ENCODE measurements at places on chromosomes 6 and 20. TPM values are rescaled to one million over a fixed set of nuclear protein-coding genes. Genes with fewer than 3 reads are reported as not detected.

SAMD5 gene
- total RNA-seq = 0.51 TPM

WFDC2 gene
- total RNA-seq = 0.95 TPM

OOEP gene
- not detected for total RNA-seq

CST2 gene
- total RNA-seq = not detected

SEC63 gene
- 52.9 TPM for total RNA-seq

RWDD2A gene
- 2.4 TPM for total RNA-seq

C6orf141 gene
- not detected for total RNA-seq

OGFRL1 gene
- total RNA-seq = 9.1 TPM

F13A1 gene
- total RNA-seq = 188 TPM

RIMS4 gene
- total RNA-seq = not detected

GRCh38 chr6:19841181-19841580, 4.0 kb downstream of the ID4 start:
- no peak for DNase-seq

- no peak for DNase-seq
Observed at GRCh38 chr6:158569036-158569435, 9.1 kb downstream of the TMEM181 start.

GRCh38 chr6:30264743-30265142, 51.5 kb upstream of the TRIM26 start:
- DNase-seq = no peak

- no peak for DNase-seq
Observed at GRCh38 chr6:36333931-36334725, 2.6 kb downstream of the BNIP5 start.

DNA sequence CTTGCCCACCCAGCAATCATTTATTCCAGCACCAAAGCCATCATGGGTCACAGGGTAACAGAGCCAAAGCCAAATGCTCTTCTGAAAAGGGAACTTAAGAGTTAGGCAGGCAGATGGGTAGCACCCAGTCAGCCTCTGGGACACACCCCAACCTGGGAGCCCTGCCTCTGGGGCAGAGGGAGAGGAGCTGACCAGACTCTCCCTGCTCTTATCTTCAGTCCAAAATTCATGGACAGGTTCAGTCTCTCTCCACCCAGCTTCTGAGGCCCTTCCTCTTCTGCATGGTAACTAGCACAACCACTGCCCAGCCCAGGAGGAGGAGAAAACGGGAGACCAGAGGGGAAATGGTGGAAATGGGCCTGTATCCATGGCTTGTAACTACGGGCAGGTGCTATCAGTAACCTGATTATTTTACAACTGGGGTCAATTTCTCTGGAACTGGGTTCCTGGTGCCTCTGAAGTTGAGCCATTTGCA, 105.4 kb downstream of the NOL4L start:
- DNase-seq = peak; percentile 14

DNA sequence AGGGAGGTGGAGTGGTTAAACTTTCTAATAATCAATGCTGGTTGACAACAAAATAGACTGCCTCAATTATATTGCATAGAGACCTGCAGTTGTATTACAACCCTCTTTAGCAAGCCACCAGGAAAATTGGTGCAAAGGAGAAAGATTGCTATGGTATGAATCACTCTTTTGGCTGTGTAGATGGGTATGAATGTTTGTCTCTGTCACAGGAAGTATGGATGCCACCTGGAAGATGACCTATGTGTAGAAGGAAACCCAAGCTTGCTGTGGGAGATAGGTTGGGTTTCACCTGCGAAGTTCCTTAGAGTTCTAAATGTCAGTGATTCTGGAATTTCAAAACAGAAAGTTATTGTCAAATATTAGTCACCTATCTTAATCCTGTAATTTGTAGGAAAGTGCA, 134.6 kb downstream of the SOBP start:
- DNase-seq = no peak

DNA sequence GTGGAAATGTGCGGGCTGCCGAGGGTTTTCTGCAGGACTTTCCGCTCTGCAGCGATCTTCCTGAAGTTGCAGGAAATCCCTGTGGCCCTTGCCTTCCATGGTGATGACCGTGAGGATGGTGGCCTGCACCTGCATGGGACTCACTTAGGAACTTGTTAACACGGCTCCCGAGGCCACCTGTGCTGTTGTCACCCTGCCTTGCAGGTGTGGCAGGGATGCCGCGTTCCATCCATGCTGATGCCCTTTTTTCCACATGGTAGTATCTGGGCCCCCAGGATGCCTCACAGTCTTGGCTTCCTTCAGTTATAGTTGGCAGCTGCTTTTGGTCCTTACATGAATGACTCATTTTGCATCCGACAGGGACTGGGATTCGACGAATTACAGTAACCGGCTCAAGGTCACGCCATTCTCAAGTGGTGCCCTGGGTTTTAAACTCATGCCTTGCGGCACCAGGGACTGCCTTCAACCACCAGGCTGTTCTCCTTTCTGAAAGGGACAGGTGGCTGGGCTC, 37.2 kb downstream of the SYNJ2 start:
- DNase-seq = no peak

DNA sequence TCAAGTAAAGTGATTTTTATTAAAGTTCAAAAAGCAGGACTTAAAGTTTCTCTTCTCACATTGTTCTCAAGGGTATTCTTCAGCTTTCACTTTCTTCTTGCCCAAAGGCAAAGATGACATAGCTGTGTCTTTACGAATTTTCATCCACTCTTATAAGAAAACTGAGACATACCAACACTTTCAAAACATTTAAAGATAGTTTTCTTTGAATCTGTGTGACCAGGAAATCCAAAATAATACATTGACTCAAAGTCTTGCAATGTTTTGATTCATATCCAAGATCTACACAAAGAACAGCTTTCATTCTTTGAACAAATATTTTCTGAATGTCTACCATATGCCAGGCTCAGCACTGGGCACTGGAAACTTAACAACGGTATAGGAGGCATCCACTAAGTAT, 117.9 kb downstream of the SIM1 start:
- DNase-seq = no peak

DNA sequence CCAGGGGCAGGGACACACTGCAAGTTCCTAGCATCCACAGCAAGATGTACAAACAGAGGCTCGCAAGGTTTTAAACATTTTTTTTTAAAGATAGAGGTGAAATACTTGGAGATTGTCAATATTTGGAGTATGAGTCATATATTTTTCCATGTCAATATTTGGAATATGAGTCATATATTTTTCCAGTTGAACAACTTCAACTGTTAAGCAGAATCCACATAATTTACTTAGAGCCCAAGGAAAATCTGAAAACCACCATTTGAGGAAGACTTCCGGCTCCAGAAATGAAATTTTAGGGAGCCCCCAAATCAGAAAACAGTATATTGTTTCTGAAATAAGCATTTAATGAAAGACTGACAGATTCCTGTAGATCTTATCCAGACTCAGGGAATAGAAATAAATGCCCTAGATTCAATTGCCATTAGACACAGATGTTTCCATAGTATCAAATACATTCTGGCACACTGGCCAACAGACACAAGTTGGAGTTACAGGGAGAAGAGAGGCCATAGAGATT, 51.6 kb upstream of the FAM184A start:
- DNase-seq = no peak

GRCh38 chr6:159067334-159067733, 22.5 kb upstream of the TAGAP start:
- peak; percentile 71 for DNase-seq

DNA sequence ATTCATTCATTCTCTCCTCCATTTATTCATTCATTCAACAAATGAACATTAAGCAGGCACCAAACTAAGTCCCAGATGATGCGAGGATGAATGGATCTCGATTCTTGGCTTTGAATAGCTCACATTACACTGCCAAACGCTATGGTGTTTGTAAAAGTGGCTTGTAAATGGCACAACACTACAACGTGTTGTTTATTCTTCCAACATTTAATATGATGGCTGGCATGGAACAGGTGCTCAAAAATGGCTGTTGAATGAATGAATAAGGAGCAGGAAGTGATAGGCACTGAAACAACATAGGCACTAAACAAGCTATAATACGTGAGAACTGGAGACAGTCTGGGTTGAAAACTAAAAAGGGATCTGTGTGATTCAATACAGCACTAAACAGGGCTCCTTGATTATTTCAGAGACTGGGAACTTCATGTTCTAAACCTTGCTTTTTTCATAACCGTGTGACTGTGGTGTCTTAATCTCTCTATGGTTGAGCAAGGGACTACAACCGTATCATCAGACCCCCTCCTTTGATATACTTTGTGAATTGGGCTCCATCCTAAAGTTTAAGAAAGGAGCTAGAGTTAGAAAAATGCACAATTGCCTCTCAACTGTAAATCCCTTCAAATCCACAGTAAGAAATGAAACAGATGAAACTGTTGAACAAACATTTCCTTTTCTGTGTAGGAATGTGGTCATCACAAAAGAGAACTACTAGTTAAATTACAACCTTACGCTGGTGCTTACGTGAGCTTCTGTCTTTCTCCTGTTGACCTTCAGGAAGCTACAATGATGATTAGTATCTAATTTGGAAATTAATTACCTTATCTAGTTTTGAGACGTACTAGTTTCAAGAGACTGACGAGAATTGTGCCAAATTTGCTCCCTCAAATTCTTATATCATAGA, 16.9 kb upstream of the SLC16A10 start:
- no peak for DNase-seq

GRCh38 chr6:5028921-5029320, 25.1 kb upstream of the RPP40 start:
- DNase-seq = no peak

GRCh38 chr20:63454731-63455567, 17.5 kb downstream of the KCNQ2 start:
- no peak for DNase-seq

Data from Right ventricle myocardium inferior (tissue), 1 donor.